ENCODE measurements at places on chromosomes 5 and 9.

DNA sequence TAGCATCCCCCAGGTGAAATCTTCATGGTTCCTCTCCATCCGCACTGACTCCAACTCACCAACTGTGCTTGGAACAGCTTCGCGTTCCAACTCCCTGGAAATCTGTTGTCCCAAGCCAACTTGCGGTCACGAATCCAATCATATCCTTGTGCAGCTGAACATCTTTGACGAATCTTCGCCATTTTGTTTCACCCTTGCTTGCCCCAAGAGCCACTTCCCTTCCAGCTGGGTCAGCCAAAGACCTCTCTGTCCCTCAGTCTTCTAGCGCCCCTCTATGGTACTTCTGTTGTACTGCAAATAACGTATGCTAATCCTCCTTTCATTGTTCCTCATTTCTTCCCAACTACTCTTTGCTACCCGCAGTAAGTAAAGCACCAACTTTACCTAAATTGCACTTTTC, 61.0 kb upstream of the TARS1 start:
- DNase-seq: peak; percentile 32

DNA sequence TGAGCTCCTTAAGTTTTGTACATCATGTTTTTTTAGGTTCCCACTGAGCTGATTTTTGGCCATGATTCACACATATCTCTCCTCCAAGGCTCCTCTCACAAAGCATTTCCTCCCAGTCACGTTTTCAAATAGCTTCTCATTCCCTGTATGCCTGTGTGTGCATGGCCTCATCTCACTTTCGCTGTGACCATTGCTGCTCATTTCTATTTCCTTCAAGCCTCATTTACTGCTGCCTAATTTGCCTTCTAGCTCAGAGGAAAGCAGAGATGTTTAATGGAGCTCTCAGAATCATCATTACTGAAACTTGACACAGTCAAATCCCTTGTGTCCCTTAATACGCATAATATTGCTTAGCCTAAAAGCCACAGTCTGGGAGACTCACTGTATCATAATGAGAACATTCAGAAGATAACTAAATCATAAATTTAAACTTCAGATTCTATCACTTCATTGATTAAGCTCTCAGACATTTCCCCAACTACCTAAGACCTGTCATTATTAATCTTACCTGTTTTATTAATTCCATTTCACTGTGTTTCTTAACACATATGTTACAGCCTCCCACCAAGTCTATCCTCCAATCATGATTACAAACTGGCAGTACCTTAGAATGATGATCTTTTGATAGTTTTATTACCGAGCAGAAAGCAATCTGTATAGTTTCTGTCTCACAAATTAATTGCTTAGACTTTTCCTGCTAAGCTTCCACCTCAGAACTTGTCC, 278.3 kb upstream of the PTGER4 start:
- DNase-seq: peak; percentile 5

- DNase-seq: peak; percentile 75
Observed at GRCh38 chr9:107755246-107755645, 265.7 kb upstream of the KLF4 start.

- DNase-seq: no peak
Observed at GRCh38 chr9:14838701-14839100, 71.5 kb downstream of the FREM1 start.

DNA sequence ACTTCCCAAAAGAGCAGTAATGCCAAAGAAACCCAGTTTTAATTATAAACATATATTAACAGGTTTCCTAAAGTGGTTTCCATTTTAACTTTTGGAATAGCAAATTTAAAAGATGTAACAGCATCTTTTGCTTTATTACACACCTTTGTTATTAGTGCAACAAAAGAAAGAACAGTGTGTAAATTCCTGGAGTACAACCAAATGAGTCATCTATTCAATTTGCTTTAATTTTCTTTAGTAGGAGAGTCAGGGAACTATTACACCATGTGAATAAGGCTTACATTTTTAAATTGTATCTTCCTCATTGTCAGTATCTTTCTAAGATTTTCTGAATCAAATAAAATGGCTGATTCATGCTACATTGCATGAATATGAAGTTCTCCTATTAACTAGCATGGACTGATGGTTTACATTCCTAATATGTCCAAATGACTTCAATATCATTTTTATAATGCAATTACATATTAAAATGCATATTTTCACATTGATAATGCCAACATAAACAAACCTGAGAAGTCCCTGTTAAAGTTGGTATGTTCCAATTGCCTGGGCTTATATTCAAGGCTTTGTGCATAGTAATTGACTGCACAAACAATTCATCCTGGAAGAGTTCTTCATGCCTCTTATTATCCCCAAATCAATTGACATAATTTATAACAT, 22.5 kb downstream of the EDIL3 start:
- DNase-seq: no peak

- DNase-seq: no peak
Observed at GRCh38 chr5:150109921-150110320, 23.6 kb upstream of the CSF1R start.

- DNase-seq: peak; percentile 56
Observed at GRCh38 chr5:113378959-113379541, 55.7 kb downstream of the TSSK1B start.

DNA sequence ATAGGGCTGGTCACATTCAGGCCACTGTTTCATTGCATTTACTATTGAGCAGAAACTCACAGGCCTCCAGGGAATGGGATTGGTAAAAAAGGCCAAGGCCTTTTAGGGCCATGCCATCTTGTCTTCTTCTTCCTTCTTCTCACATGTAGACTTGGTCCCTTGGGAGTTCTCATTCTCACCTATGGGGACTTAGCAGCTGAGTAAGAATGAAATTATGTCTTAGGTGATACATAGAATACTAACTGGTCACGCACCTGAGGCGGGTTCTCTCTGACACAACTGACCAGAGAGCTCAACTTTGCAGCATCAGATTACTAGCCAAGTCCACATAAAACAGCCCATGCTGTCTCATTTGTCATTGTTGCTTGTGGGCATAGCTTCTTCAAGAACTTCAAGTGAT, 641.8 kb downstream of the EFNA5 start:
- DNase-seq: no peak

- no peak for DNase-seq
Observed at GRCh38 chr9:87798261-87798833, 72.4 kb downstream of the CTSL start.

- no peak for DNase-seq
Observed at GRCh38 chr5:173542964-173543363, 73.5 kb downstream of the BOD1 start.

- peak; percentile 85 for DNase-seq
Observed at GRCh38 chr5:110386782-110387181, 339.7 kb downstream of the TMEM232 start.

- DNase-seq: peak; percentile 78
Observed at GRCh38 chr5:155728857-155729683, 597.9 kb upstream of the SGCD start.

Measured in AG10803 (cell line).